ENCODE measurements at places on chromosomes 4 and X.

DNA sequence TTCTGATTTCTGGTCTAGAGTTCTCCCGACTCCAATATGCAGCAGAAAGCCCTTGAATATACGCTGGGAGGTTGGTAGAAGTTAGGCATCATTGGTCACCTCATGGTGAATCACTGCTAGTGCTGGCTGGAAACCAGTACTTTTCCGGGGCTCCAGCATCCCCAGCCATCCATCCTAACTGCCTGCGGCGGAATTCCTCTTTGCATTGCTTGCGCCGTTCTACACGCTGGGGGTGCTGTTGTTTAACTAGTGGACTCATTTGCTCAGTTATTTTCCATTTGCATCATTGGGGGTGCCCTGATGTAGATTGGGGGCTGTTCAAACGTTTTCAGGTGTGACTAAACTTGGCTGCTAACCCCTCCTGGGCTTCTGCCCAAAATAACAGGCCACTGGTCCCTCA lies 23.3 kb upstream of the GPR50 start:
- DNase-seq = no peak

DNA sequence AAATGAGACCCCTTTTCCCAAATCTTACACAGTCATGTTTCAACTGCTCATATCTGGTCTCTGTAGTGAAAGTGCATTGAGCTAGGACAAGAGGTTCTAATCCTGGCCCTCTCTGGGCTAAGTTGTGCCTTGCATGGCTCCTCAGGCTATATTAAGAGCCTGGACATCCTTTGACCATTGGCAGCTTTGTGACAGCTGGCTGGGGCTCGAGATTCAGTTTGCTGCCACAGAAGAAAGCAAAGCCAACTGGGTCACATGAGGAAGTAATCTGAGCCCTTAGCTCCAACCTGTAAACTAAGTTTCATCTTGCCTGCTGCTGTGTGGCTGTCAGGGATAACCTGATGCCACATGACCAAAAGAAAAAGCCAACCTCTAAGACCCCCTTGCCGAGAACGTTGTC lies 51.8 kb upstream of the JADE1 start:
- DNase-seq = no peak

DNA sequence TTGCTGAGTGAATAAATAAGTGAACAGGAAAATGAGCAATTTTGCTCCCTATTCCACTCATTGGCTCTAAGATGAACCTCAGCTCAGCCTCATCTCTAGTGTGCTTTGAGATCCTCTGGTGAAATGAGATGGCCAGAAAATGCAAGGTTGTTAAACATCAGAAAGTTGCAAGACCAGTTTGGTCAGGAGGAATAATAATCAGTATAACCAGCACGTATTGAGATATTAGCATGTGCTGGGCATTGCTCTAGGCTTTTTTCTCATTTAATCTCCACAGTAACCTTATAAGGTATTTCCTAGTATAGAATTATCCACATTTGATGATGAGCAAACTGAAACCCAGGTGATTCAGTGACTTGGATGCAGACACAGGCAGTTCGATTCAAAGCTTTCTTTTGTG lies 110.5 kb upstream of the PAK3 start:
- DNase-seq = no peak

DNA sequence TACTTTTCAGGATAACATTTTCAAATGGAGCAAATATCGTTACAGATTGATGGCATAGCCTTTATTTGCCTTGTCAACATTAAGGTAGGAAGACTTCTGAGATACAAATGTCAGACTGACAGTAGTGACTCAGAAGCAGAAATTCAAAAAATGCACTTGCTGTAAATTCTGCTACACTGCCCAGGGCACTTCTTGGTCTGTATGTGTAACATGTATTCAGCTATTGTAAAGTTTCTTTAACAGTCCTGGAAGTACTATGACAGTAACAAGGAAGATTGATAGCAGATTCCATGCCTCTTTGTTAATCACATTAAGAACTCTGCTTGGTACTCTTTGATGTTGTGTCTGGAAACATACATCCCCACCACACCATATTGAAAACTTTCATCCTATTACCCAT lies 69.6 kb upstream of the PCDH18 start:
- DNase-seq = no peak

DNA sequence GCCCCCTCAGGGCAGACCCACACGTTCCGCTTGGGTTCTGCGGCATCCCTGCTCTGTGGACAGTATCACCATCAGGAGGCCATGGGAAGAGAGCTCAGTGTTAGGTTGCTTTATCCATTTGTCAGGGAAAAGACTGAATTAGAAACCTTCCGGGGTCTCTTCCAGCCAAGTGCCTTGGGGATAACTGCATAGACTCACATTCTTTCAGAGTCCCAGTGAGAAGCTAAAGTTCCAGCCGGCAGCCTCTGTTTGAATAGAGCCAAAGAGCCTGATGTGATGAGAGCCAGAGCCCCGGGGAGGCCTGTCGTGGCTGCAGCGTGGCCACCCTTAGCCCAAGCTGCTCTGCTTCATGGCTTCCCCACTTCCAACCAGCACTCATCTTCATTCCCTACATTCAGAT lies 85.2 kb downstream of the FHDC1 start:
- DNase-seq = no peak

- DNase-seq = no peak
These were observed 62.3 kb downstream of the ACOX3 start for GRCh38 chr4:8378101-8378724.

- DNase-seq = no peak
These were observed 73.2 kb upstream of the BCOR start for GRCh38 chrX:40170830-40171512.

- DNase-seq = no peak
These were observed 421.3 kb downstream of the MID1IP1 start for GRCh38 chrX:39222346-39223113.

GRCh38 chr4:108054025-108054638 lies 64.4 kb downstream of the HADH start:
- DNase-seq = no peak

DNA sequence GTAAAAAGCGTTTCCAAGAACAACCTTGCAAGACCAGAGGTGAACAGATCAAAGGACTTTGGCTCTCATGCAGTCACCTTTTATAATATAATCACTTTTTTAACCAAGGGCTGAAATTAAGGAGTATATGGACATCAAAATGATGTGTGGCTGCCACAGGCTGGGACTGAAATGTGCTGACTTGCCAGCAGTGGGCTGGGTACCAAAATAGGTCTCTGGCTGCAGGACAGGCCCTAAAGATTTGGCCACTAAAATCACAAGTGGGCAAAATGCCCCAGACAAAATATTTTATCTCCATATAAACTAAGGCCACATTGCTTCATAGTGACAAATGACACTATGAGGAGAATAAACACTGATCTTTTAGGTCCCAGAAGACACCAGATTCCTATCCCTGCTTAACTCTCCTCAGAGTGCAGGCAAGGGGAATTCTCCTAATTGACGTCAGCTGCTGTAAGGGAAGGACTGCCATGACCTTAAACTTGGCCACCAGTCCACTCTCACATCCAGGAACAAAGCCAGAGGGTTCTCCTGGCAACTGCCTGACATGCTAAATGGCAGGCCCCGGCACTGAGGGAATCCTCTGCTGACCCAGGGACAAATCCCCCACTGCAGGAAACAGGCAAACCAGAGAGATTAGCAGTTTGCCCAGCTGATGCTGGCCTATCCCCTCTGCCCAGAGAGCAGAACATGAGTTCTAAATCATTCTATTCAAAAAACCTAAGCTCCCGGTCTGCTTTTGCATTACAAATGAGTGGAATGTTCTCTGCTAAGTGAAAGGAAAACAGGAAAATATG lies 155.8 kb downstream of the PPP3CA start:
- DNase-seq = no peak

DNA sequence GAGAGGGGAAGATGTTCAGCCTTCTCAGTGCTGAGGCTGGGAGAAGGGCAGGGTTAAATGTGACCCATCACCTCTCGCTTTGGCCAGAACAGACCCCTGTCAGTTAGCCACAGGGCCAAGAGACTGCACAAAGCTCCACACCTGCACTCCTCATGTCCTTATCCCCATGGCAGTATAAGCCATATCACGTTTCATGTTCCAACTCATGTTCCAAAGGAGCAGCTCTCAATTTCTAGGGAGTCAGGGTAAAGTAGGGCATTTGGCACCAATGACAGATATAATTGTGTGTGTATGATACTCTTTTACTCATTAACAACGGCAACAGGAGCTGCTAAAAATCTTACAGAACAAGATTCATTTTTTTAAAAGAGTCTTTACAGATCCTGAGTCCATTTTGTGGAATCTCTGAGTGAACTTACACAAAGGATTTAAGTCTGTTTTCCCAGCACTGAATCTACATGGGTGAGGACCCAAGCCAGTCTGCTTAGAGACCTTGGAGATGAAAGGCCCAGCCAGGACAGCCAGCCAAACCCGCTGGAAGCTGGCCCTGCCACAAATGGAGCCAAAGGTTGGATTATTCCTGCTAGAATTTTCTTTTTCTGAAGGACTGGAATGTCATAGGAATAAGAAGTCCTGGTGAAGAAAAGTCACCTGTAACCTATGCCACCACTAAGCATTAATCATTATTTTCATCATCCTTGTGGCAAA lies 129.1 kb upstream of the SMAD1 start:
- DNase-seq = no peak

DNA sequence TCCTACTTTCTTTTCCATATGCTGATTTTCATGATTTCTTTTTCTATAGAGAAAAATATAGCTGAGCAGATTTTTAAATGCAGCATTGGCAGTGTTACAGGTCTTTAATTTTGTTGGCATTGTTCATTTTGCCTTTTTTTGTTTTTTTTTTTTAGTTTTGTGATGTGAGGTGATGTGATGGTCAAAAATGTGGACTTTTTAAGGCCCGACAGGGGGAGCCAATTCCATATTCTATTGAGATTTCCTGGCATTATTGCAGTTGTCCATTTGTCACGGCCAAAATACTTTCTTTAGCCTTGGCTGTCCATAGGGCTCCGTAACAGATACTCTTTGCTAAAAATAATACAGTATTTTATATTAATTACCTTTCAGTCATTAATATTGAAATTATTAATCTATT lies 47.8 kb downstream of the SLIT2 start:
- no peak for DNase-seq

DNA sequence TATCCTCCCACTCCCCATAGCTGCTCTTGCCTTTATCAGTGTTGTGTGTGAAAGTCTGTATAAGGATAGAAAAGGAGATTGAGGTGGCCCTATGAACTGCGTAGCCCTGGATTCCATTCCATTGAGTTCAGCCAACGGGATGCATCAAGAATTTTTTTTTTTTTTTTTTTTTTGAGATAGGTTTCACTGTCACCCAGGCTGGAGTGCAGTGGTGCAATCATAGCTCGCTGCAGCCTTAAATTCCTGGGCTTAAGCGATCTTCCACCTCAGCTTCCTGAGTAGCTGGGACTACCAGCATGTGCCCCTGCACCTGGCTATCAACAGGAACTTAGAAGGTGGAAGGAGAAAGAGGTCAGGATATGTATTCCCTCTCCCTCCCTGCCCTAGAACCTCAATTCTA lies 187.2 kb upstream of the SPRY1 start:
- no peak for DNase-seq

- DNase-seq = no peak
These were observed 4.2 kb upstream of the HGFAC start for GRCh38 chr4:3437582-3437936.

GRCh38 chr4:158250321-158250720 lies 40.0 kb downstream of the TMEM144 start:
- DNase-seq = no peak

- no peak for DNase-seq
These were observed 124.4 kb downstream of the SLIT2 start for GRCh38 chr4:20376070-20376469.

DNA sequence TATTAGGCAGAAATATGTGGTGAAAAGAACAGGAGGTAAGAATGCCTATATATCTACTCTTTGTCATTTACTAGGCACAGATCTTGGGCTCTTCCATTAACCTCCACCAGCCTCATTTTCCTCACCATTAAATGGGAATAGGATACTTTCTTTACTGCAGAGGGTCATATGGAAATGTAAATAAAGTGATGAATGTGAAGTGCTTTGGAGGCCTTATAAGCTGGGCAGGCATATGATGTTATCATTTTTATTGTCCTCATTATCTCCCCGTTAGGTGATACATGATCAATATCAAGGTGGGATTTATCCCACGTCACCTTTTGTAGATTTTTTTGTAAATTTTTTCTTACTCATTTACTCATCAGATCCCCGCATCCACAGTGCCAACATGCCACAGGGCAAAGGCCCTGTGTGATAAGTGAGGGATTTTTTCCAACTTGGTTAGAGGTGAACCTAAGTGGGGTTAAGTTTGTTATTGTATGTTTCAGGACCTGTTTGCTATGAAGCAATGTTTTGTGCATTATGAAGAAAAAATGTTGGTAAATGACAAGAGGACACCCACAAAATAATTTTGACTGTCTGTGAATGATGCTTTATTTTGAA lies 107.8 kb downstream of the SLC4A4 start:
- DNase-seq = no peak

GRCh38 chr4:6908432-6909112 lies 1.1 kb upstream of the TBC1D14 start:
- no peak for DNase-seq

DNA sequence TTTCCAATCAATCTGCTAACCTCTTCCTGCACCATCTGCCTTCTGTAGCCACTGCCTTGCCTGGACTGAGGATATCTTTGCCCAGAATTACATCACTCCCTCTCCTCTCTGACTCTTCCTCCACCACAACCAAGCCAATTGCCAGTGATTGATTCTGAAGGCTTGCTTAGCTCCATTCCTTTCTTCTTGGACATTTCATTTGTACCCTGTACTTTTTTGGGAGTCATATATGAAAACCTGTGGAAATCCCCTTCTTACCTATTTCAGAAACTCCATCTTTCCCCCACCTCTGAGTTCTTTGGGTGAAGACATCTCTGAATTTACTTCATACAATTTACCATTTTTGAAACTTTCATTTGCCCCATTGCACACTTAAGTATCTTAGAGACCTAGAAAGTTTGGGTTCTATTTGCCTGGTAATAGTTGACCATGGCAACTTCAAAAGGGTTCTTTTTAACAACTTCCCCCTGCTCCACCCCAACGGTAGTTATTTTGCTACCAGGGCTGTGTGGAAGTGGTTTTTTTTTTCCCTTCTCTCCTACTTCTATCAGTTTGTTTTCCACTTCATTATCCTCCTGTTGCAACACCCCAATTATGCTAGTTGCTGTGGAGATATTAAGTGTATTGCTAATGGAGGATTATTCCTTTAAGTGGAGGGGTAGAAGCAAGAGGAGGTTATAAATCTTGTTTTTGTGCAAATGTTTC lies 14.3 kb downstream of the SGMS2 start:
- no peak for DNase-seq
